ENCODE measurements at places on chromosomes 4 and X.

DNA sequence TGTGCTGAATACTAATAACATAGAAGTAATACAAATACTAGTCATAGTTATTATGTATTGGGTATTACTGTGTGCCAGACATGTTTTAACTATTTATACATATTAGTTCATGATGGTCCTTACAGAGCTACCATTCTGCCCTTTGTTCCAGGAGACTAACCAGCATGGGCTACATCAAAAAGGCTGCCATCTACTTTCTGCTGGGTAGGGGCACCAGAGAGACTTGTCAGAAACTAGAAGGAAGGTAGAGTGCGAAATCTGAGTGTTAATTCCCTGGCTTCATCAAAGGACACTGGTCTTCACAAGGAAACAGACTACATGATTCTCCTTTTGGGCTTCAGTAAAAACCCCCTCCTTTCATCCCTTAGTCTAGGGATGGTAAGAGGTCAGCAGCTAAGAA is 347.8 kb downstream of the GBA3 start:
- DNase-seq, result no peak

DNA sequence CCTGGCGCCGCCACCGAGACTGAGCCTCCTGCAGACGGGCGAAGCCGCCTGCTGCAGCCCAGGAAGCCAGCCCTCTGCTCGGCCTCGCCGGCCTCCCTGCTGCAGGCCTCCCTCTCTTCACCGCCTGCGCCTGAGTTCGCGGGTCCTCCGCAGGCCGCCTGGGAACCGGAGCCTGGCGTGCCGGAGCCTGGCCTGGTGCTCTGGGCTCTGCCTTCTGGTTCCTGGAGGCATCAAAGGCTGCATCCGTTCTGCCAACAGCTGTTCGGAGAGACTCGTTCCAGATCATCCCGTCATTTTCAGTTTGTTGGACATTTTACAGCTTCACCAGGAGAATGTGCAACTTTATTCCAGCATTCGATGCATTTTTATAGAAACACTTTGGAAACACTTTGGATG is 178.0 kb downstream of the DCLK2 start:
- DNase-seq, result no peak

DNA sequence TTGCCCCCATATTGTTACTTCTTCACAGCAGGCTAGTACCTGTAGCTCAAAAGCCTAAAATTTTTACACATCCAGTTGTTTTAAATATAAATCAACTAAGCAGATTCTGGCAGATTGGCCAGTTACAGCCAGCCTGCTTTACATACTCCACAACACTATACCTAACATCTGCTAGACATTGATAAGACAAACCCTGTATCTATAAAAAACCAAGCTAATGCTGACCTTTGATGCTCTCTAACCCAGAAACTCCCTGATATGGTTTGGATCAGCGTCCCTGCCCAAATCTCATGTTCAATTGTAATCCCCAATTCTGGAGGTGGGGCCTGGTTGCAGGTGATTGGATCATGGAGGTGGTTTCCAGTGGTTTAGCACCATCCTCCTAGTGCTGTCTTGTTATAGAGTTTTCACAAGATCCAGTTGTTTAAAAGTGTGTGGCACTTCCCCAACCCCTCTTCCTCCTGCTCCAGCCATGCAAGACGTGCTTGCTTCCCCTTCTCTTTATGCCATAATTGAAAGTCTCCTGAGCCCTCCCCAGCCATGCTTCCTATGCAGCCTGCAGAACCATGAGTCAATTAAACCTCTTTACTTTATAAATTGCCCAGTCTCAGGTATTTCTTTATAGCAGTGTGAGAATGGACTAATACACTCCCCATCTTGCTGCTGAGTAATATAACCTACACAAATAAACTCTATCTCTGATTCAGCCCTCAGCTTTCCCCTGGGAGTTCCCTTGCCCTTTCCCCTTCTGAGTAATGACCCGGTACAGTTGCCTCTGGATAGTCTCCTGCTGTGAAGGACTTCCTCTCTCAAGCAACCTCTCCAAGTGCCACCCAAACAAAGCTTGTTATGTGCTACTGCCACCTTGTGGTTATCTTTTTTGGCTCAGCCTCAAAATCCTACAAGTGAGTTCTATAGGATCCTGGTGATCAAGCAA is 39.6 kb downstream of the ZCCHC13 start:
- DNase-seq, result peak; percentile 90

DNA sequence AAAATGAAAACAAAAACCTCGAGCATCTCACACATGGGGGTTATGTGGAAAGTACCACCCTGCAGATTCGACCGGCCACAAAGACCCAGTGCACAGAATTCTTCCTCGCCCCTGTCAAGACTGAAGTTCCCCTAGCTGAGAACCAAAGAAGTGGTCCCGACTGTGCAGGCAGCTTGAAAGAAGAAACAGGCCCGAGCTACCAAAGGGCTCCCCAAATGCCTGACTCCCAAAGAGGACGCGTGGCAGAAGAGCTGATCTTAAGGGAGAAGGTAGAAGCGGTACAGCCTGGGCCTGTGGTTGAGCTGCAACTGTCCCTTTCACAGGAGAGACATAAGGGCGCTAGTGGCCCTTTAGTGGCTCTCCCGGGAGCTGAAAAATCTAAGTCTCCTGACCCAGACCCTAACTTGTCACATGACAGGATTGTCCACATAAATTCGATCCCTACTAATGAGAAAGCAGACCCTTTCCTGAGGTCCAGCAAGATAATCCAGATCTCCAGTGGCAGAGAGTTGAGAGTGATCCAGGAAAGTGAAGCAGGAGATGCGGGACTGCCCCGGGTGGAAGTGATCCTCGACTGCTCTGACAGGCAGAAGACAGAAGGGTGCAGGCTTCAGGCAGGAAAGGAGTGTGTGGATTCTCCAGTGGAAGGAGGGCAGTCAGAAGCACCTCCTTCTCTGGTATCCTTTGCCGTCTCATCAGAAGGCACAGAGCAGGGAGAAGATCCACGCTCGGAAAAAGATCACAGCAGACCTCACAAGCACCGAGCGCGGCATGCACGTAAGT is 108.8 kb upstream of the MYOZ2 start:
- no peak for DNase-seq

- DNase-seq, result no peak
These were observed 116.9 kb downstream of the RAB28 start for GRCh38 chr4:13367244-13367643.

GRCh38 chr4:124640022-124640730 is 72.4 kb downstream of the ANKRD50 start:
- DNase-seq, result peak; percentile 88

- no peak for DNase-seq
These were observed 1.1 kb upstream of the EDNRA start for GRCh38 chr4:147479786-147480185.

DNA sequence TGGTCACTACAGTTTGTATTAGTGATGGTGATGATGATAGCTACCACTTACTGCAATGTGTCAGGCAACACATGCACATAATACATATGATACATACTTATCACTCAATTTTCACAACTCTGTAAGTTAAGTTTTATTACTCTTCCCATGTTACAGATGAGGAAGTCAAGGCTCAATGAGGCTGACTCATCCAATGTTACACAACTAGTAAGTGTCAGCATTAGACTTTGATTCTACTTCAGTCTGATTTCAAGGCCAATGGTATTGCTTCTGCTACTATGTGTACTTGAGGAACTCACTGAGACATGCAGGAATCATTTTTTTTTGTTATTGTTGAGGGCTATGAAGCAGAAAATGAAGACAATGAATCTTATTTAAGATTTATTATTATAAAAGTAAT is 96.4 kb upstream of the TRPC5OS start:
- DNase-seq, result no peak

DNA sequence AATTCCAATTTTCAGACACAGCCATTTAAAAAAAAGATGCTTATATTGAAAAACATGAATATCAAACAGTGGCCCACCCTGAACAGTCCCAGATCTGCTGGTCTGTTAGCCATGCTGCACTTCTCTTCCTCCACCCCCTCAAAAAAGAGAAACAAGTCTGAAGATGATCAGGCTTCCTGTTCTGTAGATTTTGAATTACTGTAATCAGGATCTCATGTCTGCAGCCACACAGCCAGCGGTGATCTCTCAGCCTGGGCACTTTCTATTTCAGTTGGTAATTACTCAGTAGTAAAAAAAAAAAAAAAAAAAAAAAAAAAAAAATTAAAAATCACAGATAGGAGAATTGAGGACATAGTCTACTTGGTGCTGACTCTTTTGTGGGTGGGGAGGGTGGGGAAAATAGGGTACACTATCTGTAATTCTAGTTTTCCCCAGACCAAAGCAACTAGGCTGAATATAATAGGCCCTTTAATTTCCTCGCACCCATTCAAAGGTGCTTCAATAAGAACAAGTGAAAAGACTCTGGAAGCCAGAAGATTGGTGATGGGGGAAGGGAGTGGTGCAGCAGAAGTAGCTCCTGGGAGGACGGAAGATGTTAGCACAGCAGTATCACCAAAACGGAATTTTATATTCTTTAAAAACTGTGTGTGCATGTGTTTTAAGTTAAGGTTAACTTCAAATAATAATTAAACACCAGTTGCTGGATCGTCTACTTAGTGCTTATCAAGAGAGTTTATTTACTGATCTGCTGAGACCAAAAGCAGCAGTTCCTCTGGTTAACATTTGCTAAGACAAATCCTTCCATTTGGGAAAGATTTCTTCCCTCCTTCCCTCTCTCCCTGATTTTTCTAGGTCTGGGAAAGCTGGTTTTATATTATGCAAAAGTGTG is 47.0 kb downstream of the SPRY1 start:
- peak; percentile 19 for DNase-seq

DNA sequence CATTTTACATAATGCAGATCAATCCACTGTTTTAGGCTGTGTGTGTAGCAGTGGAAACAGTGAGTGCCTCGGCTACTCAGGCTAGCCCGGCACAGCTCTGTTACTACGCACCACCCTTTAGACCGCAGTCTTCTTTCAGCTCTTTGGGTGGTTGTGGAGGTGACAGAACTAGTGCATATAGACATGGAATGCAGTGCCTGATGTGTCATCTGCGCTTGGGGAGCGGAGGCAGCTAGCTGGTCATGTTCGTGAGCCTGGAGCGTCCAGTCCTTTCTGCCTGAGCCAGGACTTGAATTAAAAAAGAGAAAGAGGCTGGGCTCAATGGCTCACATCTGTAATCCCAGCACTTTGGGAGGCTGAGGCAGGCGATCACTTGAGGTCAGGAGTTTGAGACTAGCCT is 4.8 kb downstream of the TBC1D14 start:
- no peak for DNase-seq

DNA sequence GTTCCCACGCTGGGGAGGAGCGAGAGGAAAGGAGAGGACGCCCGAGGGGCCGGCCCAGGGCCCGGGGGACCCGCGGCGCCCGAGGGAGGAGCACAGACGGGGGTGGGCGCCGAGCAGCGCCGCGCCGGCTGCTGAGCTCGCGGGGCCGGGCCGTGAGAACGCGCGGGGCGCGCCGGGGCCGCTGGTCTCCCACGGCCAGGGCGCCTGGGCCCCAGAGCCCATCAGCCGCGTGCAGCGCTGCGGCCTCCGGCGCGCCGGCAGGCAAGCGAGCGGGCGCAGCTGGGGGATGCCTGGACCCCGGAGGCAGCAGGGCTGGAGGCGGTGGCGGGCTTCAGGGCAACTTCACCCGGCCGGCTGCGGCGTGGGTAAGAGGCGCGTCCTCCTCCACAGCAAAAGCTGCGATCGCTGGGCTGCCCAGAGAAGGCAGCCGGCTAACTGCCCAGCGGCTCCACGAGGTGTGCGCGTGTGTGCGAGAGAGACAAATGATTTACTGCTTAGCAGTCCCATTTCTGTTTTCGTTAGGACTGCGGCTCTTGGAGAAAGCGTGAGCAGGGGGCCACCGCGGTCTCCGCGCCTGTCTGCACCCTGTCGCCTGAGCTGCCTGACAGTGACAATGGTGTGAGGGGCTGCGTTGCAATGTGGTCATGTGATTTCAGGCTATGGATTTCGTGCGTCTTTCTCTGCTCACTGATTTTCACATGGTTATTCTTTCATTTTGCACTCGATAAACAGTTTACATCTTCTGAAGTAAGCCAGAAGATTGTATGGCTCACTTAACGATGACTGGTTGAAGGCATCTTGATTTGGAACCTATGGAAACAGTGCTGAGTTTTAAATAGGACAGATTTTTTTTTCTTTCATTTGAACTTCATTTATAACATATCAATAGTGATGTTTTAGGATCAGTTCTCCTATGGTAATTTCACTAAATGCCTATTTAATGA is 1.2 kb downstream of the GUCY1A1 start:
- peak; percentile 5 for DNase-seq

DNA sequence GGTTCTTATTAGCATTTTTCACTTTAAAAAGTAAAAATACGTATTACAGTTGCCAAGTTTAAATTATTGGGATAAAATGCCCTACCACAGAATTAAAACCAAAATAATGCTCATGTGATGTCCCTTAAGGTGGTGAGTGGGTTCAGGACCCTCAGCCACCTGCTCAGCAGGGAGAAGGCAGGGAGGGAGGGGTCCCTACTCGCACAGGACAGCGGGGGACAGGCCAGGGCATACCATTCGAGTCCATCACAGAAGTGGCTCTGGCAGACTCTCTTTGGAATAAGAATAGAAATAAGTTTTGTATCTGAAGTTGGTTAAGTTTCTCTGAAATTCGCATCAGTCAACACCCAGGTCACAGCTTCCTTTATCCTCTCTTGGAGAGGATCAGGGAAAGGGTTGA is 37.7 kb downstream of the NOP14 start:
- no peak for DNase-seq

- DNase-seq, result peak; percentile 69
These were observed 86.1 kb downstream of the CPE start for GRCh38 chr4:165464813-165465381.

GRCh38 chrX:9940421-9940820 is 26.7 kb upstream of the CLDN34 start:
- peak; percentile 91 for DNase-seq

DNA sequence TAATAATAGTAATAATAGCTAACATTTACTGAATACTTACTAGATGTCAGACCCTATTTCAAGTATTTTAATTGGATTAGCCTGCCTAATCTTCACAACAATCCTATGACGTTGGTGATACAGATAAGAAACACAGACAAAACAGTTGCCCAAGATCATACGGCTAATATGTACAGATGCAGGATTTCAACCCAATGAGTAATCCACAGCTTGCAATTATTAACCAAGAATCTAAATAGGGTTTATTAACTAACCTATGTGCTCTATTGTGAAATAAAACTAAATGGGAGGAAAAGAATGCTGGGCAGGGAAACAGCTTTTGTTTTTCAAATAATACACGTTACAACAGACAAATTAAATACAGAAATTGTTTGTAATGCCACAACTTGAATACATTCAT is 23.4 kb downstream of the FBXO8 start:
- peak; percentile 6 for DNase-seq

- no peak for DNase-seq
These were observed 168.6 kb downstream of the PTTG2 start for GRCh38 chr4:38128478-38129459.
